Mesenteric fat pad (tissue), 1 donor: ENCODE measurements at places on chromosomes 3 and 15. TPM values are rescaled to one million over a fixed set of nuclear protein-coding genes. Genes with fewer than 3 reads are reported as not detected.

DNA sequence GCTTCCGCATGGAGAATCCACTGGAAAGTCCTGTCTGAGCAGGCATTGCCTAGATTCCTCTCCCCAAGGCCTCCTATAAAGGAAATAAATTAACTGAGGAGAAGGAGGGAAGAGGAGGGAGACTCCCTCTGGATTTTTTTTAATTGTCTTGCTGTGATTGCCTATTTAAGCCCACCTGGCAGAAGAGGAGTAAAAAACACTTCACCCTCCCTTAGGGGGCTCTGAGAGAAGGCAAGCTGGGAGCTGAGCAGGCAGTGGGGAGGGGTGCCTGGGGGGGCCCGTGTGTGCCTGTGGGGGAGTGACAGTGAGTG is 109.9 kb downstream of the OXNAD1 start:
- no peak for DNase-seq

DNA sequence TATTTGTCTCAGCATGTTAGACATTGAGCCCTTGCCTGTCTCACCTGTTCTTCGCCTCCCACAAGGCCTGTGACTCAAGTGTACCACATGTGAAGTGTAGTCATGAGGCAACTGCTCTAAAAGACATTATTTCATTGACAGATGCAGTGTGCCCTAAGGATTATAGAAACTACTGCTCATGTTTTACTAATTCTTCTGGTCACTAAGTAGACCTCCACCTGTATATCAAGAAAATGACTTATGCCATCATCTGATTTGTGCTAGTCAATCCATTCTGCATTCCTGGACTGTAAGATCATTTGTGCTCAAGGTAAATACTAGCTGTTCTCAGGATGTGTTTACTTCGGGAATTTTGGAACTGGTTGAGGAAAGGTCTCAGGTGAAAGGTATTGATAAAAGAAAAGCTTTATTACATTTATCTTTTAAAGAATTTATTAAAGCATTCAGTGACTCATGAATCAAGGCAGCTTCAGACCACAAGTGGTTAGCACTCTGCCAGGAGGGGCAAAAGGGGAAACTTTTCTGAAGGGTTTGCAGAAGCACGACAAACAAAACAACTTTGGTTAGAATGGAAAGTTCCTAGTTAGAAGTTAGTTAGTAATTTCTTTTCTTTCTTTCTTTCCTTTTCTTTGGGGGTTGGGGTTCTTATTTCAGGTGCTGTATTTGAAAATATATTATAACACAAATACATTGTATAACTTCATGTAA is 465.3 kb upstream of the CBLB start:
- no peak for DNase-seq

DNA sequence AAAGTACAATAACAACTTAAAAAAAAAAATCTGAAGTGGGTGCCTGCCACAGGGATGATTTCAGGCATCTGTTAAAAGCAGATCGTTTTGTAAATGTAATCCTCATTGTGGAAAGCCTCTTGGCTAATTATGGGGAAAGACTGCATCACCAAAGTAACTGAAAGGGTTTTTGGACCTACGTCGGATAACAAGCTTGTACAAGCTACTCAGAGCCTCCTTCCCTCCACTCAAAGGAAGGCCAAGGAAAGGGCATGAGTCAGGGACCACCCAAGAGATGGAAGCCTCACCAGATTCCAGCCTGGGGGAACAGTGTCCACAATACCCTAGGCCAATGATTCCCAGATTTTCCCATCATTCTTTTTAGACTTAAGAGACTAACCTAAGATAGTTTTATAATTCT is 84.3 kb downstream of the ATP1B3 start:
- no peak for DNase-seq

DNA sequence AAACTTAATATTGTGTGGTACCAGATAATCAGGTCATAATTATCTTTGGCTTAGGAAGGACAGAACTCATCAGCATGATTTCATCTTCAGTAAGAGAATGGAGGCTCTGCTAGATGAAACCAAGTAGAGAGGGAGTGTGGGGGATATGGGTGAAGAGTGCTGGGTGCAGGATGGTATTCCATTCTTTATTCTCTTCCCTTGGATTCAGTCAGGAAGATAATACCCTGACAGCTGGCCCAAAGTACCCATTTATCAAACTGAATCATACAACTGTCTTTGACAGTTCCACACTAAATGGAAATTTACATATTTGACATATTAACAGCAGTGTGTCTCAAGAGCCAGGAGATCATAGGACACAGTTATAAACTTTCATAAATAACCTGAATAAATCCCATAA is 44.7 kb downstream of the GOLIM4 start:
- no peak for DNase-seq

- DNase-seq: no peak
Measured at GRCh38 chr15:78542647-78543046, 2.4 kb downstream of the PSMA4 start.

DNA sequence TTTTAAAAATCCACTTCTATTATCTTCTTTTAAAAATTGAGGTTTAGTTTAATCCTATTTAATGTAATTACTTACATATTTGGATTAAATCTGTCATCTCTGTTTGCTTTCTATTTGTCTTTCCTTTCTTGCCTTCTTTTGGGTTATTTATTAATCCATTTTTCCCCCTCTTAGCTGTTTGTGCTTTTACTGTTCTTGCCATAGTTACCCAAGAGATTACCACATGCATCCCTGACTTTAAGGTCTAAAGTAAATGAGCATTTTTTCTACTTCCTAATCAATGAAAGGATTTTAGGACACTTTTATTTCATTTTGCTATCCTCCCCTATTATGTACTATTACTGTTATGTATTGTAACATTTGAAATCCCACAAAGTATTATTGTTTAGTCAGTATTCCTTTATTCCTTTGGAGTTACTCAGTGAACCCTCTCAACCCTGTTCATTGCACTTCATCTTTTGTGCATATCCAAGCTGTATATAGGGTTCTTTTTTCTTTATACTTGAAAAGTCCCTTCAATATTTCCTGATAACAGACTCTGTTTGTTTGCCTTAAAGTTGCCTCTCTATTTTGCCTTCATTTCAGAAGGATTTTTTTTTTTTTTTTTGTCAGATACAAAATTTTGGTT is 62.7 kb downstream of the MEF2A start:
- DNase-seq: no peak

The TRPM1 gene
- total RNA-seq: 0.93 TPM

DNA sequence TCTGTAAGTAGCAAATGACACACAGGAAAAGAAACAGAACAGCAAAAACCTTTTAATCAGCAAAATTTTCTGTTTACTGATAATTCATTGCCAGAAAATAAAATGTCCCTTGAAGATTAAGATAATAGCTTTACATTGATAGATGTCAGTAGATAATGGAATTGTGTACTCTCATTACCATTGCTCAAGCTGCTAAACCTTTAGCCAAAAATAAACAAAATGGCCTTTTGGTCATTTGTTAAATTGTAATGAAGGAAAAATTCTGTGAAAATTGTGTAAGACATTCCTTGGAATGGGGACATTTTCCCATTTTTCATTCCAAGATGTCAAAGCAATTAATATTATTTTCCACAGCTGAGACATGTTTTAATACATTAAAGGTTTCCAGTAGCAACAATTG is 189.8 kb downstream of the PLOD2 start:
- DNase-seq: no peak

The PHLDB2 gene
- 142 TPM for total RNA-seq

The UCN2 gene
- not detected for total RNA-seq
